Activated effector memory CD4-positive, alpha-beta T cell treated with anti-CD3 and anti-CD28 coated beads, Interleukin-2, amount 50 U/mL, for 16 hours (primary cell): ENCODE measurements at places on chromosomes 2 and 18.

DNA sequence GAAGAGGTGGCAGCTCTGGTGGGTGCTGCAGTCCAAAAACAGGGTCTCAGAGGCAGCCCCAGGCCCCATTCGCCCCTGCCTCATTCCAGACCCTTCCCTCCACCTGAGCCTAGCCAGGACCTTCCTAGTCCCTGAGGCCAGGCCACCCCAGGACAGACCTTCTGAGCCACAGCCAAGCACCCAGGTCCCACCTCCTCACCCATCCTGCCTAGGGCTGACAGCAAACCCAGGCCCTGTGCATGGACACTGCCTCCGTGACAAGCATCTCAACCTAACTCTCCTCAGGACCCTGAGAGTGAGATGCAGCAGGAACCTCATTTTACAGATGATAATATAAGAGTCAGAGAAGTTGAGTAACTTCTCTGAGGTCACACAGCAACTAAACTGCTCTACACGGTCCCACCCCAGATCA, 15.5 kb downstream of the ADRA2B start:
- peak; percentile 50 for DNase-seq

GRCh38 chr18:56276466-56276865, 361.9 kb downstream of the TXNL1 start:
- no peak for DNase-seq

GRCh38 chr2:180571559-180571958, 408.8 kb upstream of the UBE2E3 start:
- no peak for DNase-seq

GRCh38 chr2:60717691-60718090, 38.4 kb upstream of the PAPOLG start:
- no peak for DNase-seq

DNA sequence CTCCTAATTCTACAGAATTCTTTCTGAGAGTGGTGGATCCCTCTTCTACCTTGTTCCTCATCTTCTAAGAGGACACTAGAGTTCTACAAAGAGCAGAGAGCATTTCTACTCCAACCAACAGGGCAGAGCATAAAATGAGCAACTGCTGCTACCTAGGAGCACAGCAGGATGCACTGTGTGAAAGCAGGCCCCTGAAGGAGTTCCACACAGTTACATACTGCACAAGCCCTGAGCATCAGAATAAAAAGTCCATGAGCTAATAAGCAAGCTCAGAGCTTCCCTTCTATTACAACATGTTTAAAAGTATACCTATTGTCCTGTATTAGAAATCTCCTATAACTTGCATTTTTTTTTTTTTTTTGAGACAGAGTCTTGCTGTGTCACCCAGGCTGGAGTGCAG, 8.4 kb downstream of the FHL2 start:
- DNase-seq: no peak

GRCh38 chr2:231701456-231702373, 6.6 kb upstream of the PTMA start:
- DNase-seq: no peak

DNA sequence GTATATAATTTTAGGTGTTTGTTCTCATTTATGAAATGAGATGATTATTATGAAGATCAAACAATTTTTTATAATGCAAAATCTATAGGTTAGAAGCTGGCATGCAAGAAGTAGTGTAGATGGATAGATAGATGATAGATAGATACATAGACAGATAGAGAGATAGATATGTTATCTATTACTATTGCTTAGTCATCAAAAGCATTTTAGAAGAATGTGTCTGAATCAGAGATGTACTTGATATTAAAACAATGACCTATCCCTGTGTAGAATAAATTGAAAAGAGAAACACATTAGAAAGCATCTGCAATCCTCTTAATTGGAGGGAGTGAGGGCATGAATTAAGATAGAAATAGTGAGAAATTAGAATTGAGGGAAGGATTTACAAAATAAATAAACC, 436.2 kb upstream of the NXPH2 start:
- no peak for DNase-seq

GRCh38 chr2:11096591-11096990, 58.7 kb upstream of the SLC66A3 start:
- peak; percentile 27 for DNase-seq

DNA sequence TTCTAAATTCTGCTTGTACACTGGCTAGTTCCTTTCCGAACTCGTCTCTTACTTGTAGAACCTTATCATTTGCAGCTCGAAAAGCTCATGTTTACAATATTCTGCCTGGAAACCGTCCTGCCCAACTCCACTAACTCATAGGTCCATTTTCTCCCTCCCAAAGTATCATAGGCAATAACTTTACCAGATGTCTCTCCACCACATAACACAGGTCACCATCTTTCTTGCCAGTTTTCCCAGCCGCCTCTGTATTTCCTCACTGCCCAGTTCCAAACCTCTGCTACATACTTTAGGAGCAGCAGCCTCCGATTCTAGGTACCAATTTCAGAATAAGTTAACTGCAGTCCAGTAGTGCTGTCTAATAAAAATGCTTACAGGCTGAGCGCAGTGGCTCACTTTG, 259.5 kb downstream of the GLI2 start:
- no peak for DNase-seq

- DNase-seq: peak; percentile 81
These were observed 664 bp downstream of the CAMKMT start for GRCh38 chr2:44362207-44363015.

- no peak for DNase-seq
These were observed 104.3 kb downstream of the SRBD1 start for GRCh38 chr2:45506756-45507155.

GRCh38 chr18:55856229-55856628, 268.2 kb upstream of the TCF4 start:
- no peak for DNase-seq

- DNase-seq: no peak
These were observed 232.2 kb downstream of the SETBP1 start for GRCh38 chr18:44912740-44913478.

DNA sequence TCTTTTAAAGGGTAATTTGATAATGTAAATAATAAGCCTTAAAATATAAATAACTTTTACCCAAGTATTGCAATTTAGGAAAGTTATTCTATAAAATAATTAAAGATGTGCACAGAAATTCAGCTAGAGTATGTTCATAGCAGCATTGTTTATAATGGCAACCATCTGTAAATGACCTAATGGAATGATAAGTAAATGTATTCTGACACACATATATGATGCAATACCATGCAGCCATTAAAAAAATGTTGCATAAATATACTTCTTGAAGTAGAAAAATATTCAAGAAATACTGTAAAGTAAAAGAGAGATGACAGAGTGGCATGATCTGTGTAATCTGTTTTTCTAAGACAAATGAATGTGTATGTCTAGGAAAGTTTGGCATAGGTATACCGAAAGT, 545.7 kb downstream of the ZEB2 start:
- DNase-seq: no peak

- no peak for DNase-seq
These were observed 1108.7 kb upstream of the TMEFF2 start for GRCh38 chr2:193303464-193303863.

DNA sequence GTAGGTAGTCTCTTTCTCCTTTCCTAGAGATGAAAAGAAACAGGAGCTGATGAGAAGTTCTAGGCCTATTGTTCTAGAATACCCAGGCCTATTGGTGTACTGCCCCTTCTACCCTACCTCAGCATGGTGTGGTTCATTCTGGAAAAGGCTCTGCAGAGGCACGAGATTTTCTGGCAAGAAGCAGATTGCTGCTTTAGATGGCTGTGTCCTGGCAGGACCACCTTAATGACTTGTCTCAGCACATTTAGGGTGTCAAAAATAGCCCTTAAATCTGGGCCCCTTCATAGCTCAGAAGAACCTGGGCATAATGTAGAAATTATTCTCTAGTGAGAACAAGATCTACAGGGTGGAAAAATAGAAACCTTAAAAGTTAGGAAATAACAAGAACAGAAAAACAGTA, 87.9 kb downstream of the BCL2L11 start:
- DNase-seq: no peak

- no peak for DNase-seq
These were observed 213.6 kb downstream of the PMAIP1 start for GRCh38 chr18:60113396-60113795.
